ENCODE measurements at places on chromosomes 13 and 19.

DNA sequence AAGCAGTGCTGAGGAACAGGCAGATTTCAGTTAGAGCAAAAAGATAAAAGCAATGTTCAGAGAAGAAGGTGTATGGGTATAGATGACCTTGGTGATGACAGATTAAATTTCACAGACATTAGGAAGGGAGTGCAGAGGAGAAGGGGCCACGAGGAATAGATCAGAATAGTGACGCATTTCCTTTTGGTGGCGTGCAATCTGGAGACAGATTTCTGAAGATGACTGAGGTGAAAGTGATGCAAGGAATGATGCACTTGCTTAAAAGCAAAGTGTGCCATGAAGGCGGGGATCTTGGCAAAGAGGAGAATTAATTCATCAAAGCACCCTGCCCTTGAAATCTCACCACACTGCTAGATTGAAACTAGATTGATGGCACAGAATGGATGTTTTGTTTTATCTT lies 202.4 kb downstream of the ITGBL1 start:
- no peaks in the 10 kb centered on the region for H3K36me3 ChIP-seq
- H3K4me1 ChIP-seq: no peaks in the 10 kb centered on the region
- H3K27ac ChIP-seq: no peak overlapping the region
- H3K27me3 ChIP-seq: peaks cover 13% of the 10 kb centered on the region

DNA sequence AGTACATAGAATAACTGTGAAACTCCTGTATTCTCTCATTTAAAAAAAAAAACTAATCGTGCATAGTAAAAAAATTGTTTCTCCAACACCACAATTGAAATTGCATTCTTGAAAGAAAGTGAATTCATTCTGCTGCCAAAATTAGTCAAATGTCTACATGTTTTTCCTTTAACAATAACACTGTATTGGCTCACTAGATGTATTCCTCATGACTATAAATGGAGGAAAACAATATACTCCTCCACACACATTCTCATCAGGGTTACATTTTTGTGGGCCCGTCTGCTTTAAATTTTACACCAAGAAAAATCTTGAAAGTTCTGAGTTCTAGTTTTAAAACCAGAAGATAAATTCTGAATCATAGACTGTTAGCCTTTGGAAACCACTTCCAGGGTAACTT lies 233.6 kb downstream of the KLF12 start:
- H3K27ac ChIP-seq: no peak overlapping the region
- H3K4me3 ChIP-seq: no peak overlapping the region
- H3K4me1 ChIP-seq: peaks cover 35% of the 10 kb centered on the region
- no peak for DNase-seq

GRCh38 chr13:99159331-99160061 lies 41.2 kb upstream of the UBAC2 start:
- no peaks in the 10 kb centered on the region for H3K36me3 ChIP-seq
- peaks cover 3% of the 10 kb centered on the region for H3K27me3 ChIP-seq
- no peak overlapping the region for H3K27ac ChIP-seq
- no peak overlapping the region for H3K4me3 ChIP-seq

- peaks cover 6% of the 10 kb centered on the region for H3K4me1 ChIP-seq
- no peak overlapping the region for H3K27ac ChIP-seq
- DNase-seq: no peak
- H3K27me3 ChIP-seq: peaks cover 3% of the 10 kb centered on the region
Measured at GRCh38 chr13:27403203-27403678, 21.2 kb upstream of the GTF3A start.

DNA sequence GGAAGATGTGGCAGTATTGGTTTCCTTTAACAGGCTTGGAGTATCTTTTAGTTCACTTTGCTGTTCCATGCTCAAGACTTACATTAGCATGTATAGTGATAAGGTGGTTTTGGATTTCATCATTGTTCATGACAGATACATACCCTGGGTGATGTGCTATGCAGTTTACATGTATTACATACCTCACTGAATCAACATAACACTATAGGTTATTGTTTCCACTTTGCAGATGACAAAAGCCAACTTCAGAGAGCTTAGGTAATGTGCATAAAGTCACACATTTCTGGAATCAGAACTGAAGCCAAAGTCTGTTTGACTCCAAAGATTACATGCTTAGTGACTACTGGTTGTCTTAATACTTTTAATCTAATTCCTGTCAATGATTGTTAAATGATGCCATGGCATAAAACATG lies 7.1 kb downstream of the COMMD6 start:
- H3K4me3 ChIP-seq: no peak overlapping the region
- no peaks in the 10 kb centered on the region for H3K27me3 ChIP-seq
- DNase-seq: no peak
- H3K27ac ChIP-seq: peak overlapping the region; percentile 53
- H3K4me1 ChIP-seq: peaks cover 47% of the 10 kb centered on the region

- H3K4me1 ChIP-seq: no peaks in the 10 kb centered on the region
- no peak for DNase-seq
- no peak overlapping the region for H3K27ac ChIP-seq
- no peak overlapping the region for H3K4me3 ChIP-seq
Measured at GRCh38 chr13:56713656-56714055, 427.1 kb upstream of the PRR20A start.

DNA sequence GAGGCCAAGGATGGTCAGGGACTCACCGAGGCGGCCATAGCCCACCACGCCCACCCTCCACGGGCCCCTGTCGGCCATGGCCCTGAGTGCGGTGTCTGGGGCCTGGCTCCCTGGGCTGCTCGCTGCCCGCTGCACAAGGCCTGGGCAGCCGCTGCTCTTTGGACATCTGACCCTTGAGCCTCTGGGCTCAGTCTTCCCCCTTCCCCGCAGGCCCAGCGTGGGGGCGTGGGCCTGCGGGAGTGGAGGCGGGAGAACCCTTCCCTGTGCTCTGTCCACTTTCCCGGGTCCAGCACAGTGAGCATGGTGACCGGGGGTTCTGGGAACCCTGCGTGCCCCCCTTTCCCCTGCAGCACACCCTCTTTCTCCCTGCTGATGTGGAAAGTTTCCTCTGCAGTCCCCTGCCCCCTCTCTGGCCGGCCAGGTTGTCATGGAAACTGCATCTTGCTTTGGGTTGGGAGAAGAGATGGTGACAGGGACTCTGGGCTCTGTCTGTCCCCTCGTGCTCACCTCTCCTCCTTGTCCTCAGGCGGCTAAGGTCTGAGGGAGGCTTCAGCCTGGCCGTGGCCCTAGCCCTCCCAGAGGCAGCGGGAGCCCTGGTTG lies at the start of gene ASPDH:
Gene ASPDH, minus strand, starts transcription at position 168 of the 600 bp plus-strand sequence. Its CDS starts 90 bp downstream, at position 78.
- H3K27me3 ChIP-seq: peaks cover 5% of the 10 kb centered on the region
- H3K36me3 ChIP-seq: no peaks in the 10 kb centered on the region
- no peak for DNase-seq
- H3K27ac ChIP-seq: no peak within 1 kb of the TSS

DNA sequence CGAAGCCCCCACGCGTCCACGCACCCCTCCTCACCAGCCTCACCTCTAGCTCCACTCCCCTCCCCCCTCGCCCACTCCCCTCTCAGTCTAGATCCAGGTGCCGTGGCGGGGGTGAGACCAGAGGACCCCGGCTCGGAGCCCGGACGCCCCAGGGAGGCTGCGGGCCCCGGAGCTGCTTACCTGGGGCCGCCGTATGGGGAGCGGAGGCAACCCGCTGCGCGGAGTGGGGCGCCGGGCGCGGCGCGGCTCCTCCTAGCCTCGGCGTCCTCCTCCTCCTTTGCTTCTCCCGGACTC lies 353 bp downstream of the ENOX1 start:
- H3K36me3 ChIP-seq: no peaks in the 10 kb centered on the region
- peaks cover 45% of the 10 kb centered on the region for H3K27me3 ChIP-seq
- no peak overlapping the region for H3K27ac ChIP-seq
- peaks cover 4% of the 10 kb centered on the region for H3K4me1 ChIP-seq
- peak overlapping the region; percentile 67 for H3K4me3 ChIP-seq

DNA sequence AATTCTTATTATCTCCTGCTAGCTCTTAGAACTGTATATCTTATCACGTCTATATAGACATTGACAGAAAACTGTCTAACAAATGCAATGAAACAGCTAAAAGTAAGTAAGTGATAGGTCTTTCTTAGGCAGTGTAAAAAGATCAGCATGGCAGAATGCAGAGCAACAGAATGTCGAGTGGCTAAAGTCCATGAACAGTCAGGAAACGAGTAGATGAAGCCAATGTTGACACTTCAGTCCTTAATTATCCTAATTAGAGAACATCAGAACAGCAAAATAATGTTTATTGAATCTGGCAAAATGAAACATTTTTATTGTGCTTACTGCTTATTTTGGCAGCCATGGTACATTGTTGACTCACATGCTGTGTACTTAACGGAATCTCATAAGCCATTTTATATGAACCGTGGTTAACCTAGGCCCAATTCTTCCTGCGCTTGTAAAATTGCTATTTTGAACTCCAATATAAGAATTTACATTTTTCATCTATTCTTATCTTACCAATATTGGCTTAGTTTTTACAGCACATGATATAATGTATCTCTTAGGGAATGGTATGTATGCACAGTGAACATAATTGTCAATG lies 748.1 kb downstream of the DACH1 start:
- DNase-seq: no peak
- no peak overlapping the region for H3K27ac ChIP-seq
- H3K27me3 ChIP-seq: no peaks in the 10 kb centered on the region
- no peaks in the 10 kb centered on the region for H3K36me3 ChIP-seq
- H3K4me3 ChIP-seq: no peak overlapping the region

DNA sequence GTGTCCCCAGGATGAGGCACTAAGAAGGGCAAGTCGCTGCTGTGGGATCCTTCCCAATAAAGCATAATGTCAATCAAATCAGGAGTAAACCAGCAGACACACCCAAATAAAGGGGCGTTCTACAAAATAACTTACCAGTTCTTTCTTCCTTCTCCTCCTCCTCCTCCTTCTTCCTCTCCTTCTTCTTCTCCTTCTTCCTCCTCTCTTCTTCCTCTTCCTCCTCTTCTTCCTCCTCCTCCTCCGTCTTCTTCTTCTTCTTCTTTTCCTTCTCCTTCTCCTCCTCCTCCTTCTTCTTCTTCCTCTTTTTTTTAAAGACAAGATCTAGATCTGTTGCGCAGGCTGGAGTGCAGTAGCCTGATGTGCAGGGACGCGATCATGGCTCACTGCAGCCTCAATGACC lies 225.8 kb downstream of the UQCRFS1 start:
- no peak overlapping the region for H3K27ac ChIP-seq
- H3K27me3 ChIP-seq: no peaks in the 10 kb centered on the region
- H3K4me3 ChIP-seq: no peak overlapping the region
- DNase-seq: no peak

DNA sequence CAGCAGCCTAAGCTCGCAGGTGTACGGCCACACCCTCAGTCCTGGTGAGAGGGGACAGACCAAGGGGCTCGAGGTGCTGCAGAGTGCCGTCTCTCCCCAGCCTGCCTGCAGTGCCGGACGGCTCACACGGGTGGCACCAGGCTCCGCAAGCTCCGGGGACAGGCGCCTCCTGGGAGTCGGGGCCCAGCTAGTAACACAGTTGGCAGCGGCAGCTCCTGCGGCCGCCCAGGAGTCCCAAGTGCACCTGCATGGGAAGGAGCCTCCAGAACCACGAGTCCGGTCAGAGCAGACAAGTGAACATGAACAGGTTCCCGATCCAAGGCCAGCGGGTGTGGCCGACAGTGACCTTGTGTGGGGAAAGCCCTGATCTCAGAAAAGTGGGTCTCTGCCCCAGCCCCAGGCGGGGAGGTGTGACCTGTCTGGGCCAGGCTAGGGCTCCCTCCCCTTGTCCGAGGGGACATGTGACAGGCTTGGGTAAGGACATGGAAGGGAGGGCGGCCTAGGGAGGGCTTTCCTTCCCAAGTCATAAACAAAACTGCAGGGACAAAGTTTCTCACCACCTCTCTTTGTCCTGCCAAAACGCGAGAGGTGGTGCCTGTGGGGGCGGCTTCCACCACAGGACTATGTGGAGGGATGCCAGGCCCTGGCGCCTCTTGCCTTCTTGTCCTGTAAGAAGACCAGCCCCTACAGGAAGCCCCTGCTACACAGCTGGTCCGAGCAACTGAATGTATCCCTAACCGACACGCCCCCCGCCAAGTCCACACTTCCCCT lies 46.5 kb downstream of the MLLT1 start:
- peaks cover 34% of the 10 kb centered on the region for H3K4me1 ChIP-seq
- no peaks in the 10 kb centered on the region for H3K27me3 ChIP-seq
- peaks cover 8% of the 10 kb centered on the region for H3K36me3 ChIP-seq
- H3K4me3 ChIP-seq: no peak overlapping the region

GRCh38 chr19:53989600-53990533 lies 1.6 kb upstream of the CACNG6 start:
- H3K27ac ChIP-seq: no peak overlapping the region
- no peak overlapping the region for H3K4me3 ChIP-seq
- DNase-seq: no peak
- no peaks in the 10 kb centered on the region for H3K36me3 ChIP-seq
- H3K4me1 ChIP-seq: peaks cover 3% of the 10 kb centered on the region

DNA sequence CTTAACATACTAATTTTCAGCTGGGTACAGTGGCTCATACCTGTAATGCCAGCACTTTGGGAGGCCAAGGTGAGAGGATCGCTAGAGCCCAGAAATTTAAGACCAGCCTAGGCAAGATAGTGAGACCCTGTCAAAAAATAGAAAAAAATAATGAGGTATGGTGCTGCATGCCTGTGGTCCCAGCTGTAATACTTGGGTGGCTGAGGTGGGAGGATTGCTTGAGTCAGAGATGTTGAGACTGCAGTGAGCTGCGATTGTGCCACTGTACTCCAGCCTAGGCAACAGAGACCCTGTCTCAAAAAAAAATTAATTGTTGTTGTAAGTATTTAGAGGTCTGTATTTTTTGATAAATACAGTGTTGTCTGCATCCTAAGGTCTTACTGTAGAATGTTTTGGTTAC lies 66.8 kb downstream of the FNDC3A start:
- peaks cover 28% of the 10 kb centered on the region for H3K36me3 ChIP-seq
- H3K27ac ChIP-seq: no peak overlapping the region
- no peaks in the 10 kb centered on the region for H3K27me3 ChIP-seq
- no peak for DNase-seq
- no peak overlapping the region for H3K4me3 ChIP-seq
- H3K4me1 ChIP-seq: peaks cover 6% of the 10 kb centered on the region

- no peak overlapping the region for H3K27ac ChIP-seq
- no peaks in the 10 kb centered on the region for H3K36me3 ChIP-seq
- no peaks in the 10 kb centered on the region for H3K4me1 ChIP-seq
- no peak for DNase-seq
Measured at GRCh38 chr13:113919761-113920559, 53.9 kb downstream of the C13orf46 start.

- DNase-seq: peak; percentile 12
- H3K4me1 ChIP-seq: no peaks in the 10 kb centered on the region
- no peaks in the 10 kb centered on the region for H3K36me3 ChIP-seq
- H3K27ac ChIP-seq: no peak overlapping the region
- no peak overlapping the region for H3K4me3 ChIP-seq
- H3K27me3 ChIP-seq: no peaks in the 10 kb centered on the region
Measured at GRCh38 chr19:2663920-2664571, 38.4 kb downstream of the GNG7 start.
